ENCODE measurements at places on chromosomes 6 and 20.

DNA sequence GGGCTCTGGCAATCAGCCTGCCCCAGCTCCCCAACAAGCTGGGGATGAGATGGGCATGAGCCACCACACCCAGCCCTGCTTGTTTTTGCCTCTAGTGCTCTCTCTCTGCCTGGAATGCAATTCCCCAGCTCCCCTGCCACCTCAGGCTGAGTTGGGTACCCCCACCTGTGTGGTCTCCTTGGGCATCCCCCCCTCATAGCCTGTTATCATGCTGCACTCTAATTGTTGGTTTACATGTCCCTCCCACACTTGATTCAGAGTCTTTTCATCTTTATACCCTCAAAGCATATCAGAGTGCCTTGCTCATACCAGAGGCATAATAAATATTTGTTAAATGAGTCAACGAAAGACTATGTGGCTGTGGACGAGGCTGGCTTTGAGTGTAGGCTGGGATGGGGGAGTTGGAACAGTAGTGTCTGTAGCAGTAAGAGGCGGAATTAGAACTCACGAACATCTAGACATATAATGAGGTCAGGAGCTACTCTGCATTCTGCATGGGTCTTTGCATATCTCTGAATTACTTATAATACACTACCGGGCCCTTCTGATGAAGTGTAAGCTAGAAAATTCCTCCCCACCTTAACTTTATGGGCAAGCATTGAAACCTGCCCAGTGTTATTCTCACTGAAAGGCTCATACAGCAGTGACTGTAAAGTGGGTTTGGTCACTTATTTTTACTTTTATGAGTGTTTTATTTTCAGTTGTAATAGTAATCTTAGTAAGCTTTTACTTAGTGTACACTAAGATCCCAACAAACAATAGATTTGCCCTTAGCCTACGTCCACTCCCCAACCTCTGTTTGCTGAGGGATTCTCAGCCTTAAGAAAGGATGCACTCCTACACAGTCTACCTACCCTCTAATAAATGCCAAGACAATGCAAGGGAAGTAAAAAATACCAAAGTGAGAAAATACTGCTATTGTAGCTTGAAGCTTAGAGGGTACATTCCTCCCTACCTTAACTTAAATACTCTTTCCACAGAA lies 58.7 kb downstream of the EDN1 start:
- no peak for DNase-seq

DNA sequence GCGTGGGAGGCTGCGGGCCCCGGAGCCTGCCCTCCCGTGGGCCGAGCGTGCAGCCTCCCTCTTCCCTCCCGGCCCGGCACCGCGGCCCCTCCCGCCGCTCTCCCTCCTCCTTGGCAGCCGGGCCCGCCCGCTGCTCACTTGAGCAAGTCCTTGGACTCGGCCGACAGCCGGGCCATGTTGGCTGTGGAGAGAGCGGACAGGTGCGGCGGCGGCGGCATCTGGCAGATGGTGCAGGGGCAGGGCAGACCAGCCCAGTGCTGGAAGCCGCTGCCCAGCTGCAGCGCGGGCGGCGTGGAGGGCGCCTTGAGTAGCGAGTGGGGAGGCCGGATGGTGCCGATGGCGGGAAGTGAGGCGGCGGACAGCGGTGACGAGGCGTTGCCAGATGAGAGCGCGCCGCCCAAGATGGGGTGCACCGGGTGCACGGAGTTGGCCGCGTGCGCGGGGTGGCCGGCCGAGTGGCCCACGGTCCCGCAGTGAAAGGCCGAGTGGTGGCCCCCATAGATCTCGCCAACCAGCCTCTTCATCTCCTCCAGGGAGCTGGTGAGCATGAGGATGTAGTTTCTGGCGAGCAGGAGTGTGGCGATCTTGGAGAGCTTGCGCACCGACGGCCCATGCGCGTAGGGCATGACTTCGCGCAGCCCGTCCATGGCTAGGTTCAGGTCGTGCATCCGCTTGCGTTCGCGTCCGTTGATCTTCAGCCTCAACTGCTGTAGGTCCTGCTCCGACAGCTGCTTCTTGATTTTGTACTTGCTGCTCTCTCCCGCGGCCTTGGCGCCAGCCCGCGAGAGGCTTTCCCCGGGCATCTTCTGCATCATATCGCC lies 766 bp downstream of the OLIG3 start:
- no peak for DNase-seq

DNA sequence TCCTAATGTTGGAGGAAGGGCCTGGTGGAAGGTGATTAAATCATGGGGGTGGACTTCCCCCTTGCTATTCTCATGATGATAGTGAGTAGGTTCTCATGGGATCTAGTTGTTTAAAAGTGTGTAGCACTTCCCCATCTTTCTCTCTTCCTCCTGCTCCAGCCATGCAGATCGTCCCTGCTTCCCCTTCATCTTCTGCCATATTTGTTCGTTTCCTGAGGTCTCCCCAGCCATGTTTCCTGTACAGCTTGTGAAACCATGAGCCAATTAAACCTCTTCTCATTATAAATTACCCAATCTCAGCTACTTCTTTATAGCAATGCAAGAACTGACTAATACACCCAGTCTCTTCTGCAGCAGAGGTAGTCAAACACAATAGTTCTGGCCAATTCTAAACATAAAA lies 5.4 kb downstream of the EPM2A start:
- DNase-seq: no peak

- no peak for DNase-seq
Observed at GRCh38 chr6:139519097-139519496, 144.6 kb upstream of the CITED2 start.

DNA sequence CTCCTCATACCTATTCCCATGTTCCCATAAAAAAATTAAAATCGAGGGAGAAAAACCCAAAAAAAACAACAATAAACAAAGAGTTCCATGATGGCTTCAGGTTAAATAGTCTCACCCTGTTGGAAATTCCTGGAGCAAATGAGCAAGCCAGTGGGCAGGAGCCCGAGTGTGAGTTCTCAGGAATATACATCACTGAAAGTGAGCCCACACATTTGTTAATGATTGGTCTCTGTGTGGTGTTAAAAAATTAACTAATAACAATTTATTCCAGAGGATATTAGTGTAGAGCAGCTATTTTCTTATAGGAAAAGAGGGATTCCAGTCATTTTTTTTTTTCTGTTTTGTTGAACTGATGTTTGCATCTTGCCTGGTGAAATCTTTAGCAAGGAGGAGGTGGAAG lies 12.9 kb downstream of the PHACTR3 start:
- DNase-seq: no peak

DNA sequence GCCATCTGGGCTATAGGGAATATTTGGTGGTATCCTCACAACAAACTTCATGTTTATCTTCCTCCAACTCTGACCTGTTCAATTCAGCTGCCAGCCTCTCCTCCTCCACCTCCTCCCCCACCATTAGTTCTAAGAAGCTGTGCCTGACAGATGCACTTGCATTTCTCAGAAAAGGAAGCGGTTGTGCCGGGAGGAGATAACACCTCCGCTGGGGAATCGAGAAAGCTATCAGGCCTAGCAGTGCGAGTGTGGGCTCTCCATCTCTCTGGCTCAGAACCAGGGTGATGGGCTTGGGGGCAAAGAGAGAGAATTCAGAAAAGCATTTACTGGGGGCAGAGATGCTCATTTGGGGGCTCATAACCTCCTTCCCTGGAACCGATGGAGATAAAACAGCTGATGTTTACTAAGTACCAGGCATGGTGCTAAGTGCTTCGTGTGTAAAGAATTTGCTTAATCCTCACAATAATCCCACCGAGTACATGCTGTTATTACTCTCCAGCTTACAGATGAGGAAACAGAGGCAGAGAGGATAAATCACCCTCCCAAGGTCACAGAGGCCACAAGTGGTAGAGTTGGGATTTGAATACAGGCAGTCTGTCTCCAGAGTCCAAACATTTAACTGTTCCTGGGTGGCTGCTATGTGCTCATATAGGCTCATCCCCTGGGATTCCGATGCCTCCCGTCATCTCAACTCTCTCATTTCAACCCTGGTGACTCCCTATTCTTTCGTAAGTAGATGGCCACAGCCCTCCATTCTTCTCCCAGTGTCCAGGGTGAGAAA lies 38.3 kb downstream of the COX4I2 start:
- DNase-seq: peak; percentile 72

DNA sequence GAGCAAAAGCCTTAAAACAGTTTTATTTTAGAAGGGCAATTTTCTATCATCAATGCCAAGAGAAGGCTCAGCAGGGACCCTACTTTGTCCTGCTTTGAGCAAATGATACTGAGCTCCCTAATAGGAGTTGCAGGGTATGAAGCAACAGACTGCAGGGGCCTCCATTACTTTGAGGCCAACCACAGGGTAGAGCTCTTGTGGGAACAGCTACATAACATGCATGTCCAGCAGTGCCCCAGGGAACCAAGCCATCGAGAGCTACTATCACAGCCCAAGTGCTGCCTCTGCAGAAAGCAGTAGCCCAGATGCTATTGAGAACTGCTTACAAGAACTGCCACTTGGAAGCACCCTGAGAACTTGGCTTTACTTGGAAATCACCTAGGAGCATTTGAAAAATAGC lies 222.1 kb downstream of the LAMA2 start:
- no peak for DNase-seq

- DNase-seq: no peak
Observed at GRCh38 chr6:40588480-40588879, 1.3 kb upstream of the LRFN2 start.

- no peak for DNase-seq
Observed at GRCh38 chr6:119459207-119459974, 109.8 kb upstream of the MAN1A1 start.

- no peak for DNase-seq
Observed at GRCh38 chr6:116876107-116876506, 935 bp upstream of the RFX6 start.

- DNase-seq: no peak
Observed at GRCh38 chr6:10610289-10610688, 84.1 kb downstream of the C6orf52 start.

DNA sequence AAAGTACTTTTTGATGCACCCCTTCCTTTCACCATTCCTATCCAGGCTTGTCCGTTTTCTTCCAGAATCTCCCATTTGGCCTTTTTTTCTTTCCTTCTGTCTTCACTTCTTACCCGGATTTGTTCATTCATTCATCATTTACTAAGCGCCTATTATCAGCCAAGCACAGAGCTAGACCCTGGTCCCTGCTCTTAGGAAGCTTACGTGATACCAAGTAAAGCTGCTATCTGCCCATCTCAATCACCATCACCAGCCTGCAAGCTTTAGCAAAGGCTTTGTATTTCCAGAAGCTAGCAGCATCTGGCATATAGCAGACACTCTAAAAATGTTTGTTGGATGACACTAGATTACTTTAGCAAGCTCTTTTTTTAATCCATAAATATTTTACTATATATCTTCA lies 4.8 kb downstream of the NDRG3 start:
- no peak for DNase-seq

GRCh38 chr6:159302594-159302992 lies 133.4 kb downstream of the FNDC1 start:
- no peak for DNase-seq

GRCh38 chr6:136964398-136964797 lies 42.3 kb downstream of the SLC35D3 start:
- DNase-seq: no peak

DNA sequence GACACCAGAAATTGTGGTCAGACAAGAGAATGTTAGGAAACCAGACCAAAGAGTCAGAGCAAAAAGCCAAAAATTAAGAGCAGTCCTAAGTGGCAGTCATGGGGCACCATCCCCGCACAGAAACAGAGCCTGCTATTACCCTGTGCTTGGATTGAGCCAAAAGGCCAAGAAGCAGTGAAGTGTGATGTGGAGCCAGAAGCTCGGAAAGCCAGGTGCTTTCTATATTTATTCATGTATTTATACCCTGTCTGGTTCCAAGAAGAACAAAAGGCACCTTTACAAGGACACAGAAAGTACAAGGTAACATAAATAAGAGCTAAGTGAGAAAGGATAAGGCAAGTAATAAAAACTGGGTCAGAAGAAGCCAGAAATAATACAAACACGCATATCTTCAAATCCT lies 336.2 kb upstream of the CNR1 start:
- no peak for DNase-seq

DNA sequence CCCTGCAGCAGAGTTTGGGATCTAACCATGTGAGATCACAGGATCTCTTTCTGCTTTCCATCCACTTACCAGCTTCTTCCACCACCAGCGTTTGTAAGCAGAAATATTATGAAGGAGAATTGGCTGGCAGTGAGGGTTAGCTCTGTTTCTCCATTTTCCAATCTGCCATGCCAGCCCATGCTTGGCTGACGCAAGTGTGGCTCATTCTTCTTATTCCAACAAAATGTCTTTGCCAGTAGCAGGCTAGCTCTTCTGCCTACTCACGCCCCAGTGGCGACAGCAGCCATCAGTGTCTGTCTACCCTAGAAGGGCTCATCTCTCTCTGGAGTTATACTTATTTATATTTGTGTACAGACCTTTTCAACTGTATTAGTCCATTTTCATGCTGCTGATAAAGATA lies 286.2 kb downstream of the FARS2 start:
- no peak for DNase-seq

DNA sequence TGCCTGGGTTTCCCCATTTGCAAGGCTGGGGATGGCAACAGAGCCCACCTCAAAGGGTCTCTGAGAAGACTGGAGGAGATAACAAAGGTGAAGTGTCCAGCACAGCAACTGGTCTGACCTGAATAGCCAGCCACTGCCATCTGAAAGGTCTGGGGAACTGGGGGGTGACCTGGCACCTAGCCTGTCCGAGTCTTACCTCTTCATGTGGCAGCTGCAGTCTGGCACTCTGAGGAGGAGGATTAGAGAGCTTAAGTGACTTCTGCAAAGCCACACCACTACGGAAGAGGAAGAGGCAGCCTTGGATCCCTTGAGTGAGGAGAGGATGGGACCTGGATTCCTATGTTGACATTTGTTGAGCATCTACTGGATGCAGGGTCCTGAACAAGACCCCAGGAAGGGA lies 22.2 kb downstream of the C20orf203 start:
- DNase-seq: no peak

GRCh38 chr20:40441771-40442170 lies 247.3 kb downstream of the MAFB start:
- no peak for DNase-seq

- no peak for DNase-seq
Observed at GRCh38 chr6:158168040-158168289, at the start of gene SERAC1. SERAC1 (minus strand) TSS chr6:158168262; CDS start chr6:158158363, 9,899 bp downstream.

DNA sequence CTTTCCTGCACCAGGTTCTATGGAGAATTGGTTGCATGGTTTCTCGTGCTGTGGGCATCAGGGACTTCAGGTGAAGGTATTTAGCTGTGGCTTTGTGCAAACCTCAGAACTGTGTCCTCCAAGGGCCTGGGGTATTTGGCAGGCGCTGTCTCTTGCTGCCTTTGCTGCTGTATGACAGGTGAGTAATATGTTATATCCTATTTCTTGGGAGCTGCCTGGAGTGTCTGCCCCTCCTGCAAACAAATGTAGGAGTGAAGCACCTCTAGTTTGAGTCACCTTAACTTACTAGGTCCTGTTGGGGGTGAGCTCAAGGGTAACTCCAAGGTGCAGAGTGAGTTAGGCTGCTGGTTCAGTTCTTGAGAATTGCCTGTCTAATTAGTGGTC lies 177.7 kb upstream of the RNF24 start:
- DNase-seq: no peak

DNA sequence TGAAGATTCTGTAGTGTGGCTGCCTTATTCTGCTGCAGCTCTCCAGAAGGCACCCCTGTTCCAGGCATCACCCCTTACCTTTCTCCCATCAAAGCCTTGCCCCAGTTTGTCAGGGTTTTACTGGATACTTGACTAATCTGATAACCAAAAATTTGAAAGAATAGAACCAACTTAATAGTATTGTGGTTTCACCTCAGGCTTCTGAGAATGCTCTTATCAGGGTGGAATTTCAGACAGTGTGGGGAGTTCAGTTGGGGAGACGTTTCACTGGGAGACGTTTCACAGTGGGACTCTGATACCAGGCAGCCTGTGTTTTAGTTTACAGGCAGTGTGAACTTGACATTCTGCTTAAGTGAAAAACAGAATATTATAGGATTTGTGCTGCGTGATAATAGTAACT lies 50.5 kb downstream of the SCAND1 start:
- DNase-seq: no peak

All from CD4-positive, alpha-beta T cell treated with Interleukin-6 at 100 ng/mL for 8 hours (primary cell).